ENCODE measurements at places on chromosomes 12 and 14.

DNA sequence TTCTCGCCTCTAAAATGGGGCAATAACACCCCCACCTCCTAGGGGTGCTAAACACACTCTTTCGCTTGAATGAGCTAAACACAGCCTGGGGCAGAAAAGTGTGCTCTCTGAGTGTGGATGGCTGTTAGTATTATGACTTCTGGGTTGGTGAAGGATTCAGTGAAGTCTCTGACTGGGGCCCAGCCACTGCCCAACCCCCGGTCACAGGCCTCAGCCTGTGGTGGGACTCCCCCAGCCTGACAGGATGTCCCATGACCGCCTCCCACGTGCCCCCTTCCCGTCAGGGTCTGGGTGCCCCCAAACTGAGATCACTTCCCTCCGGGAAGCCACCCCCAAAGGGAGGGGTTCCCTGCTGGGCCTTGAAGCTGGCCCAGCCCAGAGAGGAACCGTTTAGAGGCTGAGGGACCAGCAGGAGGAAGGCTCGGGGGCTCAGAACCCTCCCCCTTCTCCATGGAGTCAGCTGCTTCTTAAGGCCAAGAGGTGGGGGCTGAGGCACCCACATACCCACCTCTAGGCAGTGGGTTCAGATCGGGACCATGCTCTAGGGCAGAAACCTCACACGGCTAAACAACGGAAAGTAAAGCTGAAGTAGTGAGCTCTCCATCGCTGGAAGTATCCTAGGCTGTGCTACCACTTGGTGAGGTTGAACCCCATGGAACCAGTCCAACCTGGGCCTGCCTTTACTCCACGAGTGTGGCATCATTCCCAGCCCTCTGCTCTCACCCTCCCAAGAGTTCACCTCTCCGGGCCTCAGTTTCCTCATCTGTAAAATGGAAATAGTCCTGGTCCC, 13.8 kb downstream of the DTX1 start:
- DNase-seq = peak; percentile 69

- DNase-seq = peak; percentile 66
Measured at GRCh38 chr12:120006258-120006975, 17.4 kb downstream of the BICDL1 start.

DNA sequence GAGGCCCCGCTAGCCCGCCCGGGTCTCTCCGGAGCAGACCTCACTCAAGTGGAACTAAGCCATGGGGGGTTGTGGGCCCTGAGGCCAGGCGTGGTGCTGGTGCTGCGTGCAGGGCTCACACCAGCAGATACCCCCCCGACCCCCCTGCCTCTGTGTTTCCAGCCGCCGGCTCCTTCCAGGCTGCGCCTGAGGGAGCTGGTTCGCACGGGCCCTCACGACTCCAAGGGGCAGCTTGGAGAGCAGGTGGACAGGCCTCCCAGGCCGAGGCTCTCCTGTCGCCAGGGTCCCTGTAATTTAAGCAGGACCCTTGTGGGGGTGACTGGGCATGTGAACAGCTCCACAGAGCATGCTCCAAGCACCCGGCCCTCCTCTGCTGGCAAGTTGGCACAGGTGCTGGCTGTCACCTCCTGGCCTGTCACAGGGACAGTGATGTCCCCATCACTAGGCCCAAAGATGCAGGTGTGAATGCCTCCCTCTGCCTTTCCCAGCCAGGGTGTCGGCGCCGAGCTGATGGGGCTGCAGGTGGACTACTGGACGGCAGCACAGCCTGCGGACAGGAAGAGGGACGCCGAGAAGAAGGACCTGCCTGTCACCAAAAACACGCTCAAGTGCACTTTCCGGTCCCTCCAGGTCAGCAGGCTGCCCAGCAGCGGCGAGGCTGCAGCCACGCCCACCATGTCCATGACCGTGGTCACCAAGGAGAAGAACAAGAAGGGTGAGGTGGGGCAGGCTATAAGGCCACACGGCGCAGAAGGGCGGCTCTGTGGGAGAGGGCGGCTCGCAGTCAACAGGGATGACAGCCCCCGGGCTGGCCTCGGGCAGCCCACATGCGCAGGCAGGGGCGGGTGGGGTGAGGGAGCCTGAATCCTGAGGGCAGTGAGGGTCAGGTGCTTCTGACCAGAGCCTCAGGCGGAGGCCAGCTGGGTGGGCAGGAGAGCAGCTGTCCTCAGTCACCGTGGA, 5.9 kb upstream of the TEX22 start:
- no peak for DNase-seq

DNA sequence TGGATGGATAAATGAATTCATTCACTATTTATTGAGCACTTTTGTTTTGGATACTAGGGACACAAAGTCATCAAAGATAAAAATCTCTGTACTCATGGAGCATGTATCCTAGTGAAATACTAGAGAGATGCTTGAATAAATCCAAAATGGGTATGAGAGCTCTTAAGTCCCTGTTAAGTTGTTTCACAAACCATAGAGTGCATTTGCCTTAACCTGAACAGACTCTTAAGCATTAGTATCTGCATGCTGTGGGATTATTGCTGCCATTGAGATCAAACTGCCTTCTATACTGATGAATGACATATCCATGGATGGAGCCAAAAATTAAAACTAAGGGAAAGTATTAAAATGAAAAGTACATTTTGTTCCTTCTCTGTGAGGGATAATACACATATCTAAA, 206.5 kb upstream of the KRR1 start:
- no peak for DNase-seq

- DNase-seq = peak; percentile 31
Measured at GRCh38 chr12:31325524-31325875, 450 bp downstream of the SINHCAF start.

- no peak for DNase-seq
Measured at GRCh38 chr12:101924618-101925017, 47.2 kb downstream of the DRAM1 start.

DNA sequence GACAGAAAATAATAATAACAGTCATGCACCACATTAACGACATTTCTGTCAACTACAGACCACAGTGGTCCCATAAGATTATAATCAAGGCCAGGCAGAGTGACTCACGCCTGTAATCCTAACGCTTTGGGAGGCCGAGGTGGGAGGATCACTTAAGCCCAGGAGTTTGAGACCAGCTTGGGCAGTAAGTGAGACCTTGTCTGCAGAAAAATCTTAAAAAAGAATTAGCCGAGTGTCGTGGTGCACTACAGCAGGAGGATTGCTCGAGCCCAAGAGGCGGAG, 8.6 kb downstream of the NAB2 start:
- no peak for DNase-seq

DNA sequence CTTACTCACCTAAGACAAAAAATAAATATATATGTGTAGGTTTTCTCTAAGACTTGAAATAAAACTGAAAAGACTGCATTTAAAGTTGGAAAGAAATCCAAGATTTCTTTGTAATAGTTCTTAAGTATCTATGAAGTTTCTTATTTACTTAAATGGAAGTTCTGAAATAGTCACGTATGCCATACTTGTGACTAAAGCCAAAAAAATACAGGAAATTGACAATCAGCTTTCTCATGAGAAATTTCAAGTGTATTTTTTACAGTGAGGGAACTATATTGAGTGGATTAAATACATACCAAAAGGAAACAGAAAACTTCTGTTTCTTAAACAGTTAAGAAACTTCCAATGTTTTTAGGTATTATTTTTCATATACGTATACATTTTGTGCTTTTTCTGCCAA, 188.1 kb downstream of the DPY19L2 start:
- no peak for DNase-seq

DNA sequence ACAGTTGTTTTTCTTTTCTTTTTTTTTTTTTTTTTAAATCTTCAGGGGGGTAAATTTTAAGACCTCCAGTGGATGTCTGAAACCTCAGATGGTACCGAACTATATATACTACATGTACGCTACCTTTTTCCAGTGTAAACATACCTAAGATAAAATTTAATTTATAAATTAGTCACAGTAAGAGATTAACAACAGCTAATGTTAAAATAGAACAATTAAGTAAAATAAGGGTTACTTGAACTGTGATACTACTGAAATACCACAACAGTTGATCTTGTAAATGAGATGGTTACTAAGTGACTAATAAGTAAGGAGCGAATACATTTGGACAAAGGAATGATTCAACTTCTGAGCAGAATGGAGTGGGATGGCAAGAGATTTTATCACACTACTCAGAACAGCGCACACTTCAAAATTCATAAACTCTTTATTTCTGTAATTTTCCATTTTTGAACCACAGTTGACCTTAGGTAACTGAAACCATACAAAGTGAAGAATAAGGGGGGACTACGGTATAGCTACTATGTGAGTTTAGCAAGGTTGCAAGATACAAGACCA, 80.5 kb upstream of the PCED1B start:
- DNase-seq = no peak

GRCh38 chr14:76581592-76581991, 179.7 kb upstream of the VASH1 start:
- DNase-seq = no peak

GRCh38 chr12:12954356-12954755, 2.4 kb upstream of the GPRC5D start:
- DNase-seq = no peak

- DNase-seq = no peak
Measured at GRCh38 chr12:49976557-49976956, 3.8 kb downstream of the AQP6 start.

GRCh38 chr14:74893614-74894091, 11.9 kb downstream of the DLST start:
- DNase-seq = no peak

DNA sequence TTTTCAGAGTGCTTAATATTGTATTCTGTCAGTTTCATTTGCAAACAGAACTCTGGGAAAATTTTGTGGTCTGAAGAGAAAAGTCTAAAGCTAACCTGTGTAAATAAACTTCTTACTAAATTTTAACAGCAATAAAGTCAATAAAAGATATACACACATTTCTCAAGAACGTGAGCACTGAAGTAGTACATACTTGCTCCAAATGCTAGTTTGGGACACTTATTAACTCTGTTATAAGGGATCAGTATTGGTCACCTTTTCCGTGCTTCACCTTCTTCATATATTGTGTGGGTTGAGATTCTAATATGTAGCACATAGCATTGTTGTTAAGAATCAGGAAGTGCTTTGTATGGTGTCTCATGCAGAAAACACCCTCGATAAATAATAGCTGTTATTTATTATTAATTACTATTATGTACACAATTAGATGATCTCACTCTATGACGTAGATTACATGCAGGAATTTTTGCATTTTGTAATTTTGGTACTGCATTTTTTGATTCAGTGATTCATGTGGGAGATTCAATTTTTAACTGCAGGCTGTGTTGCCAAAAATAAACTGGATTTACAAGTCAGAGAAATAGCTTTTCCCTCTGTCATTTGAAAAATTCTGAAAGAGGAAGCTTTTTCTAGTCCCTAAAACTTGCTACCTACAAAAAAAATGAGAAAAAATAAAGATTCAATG, 300.9 kb downstream of the ACSS3 start:
- no peak for DNase-seq

DNA sequence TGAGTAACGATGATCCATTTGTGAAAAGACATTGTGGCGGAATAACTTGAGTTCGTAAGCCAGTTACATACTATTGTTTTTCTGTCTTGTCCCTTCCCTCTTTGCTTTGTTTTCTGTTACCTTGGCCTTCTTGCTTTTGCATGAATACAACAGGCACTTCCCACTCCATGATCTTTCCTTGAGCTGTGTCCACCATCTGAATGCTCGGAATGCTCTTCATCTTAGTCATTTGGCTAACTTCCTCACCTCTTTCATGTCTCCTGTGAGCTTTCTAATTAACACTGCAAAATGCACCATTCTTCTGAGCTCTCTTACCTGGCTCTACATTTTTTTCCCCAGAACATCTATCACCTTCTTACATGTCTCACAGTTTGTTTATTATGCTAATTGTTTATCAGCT, 10.0 kb downstream of the KNTC1 start:
- no peak for DNase-seq

DNA sequence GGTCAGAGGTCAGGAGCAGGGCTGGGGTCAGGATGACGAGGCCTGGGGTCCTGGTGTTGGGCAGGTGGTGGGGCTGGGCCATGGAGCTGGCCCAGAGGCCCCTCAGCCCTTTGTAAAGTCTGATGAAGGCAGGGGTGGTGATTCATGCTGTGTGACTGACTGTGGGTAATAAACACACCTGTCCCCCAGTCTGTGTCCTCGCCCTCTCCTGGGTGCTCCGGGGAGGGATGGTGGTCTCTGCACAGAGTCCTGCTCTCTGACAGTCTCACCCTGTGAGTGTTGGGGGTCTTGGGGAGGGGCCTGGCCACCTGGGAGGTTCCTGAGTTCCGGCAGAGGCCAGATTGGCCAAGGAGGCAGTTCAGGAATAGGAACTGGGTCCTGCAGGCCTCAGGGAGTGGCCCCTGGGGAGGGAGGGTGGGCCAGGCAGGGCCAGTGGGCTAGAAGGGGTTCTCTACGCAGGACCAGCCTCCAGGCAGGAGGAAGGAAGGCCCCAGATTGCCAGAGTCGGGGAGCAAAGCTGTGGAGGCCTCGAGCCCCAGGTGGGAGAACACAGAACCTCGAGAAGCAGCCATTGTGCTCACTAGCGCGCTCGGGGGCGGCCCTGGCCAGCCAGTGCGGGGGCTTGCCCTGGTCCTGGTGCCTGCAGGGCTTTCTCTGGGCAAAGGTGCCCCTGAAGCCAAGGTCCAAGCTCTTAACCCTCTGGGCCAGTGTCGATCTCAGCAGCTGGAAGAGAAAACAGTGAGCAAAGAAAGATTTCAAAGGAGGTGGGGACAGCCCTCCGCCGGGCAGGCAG, 14.4 kb downstream of the ACADS start:
- no peak for DNase-seq

GRCh38 chr12:91333966-91334365, 151.3 kb upstream of the DCN start:
- DNase-seq = no peak

GRCh38 chr12:28063355-28063880, 90.9 kb upstream of the PTHLH start:
- DNase-seq = no peak

DNA sequence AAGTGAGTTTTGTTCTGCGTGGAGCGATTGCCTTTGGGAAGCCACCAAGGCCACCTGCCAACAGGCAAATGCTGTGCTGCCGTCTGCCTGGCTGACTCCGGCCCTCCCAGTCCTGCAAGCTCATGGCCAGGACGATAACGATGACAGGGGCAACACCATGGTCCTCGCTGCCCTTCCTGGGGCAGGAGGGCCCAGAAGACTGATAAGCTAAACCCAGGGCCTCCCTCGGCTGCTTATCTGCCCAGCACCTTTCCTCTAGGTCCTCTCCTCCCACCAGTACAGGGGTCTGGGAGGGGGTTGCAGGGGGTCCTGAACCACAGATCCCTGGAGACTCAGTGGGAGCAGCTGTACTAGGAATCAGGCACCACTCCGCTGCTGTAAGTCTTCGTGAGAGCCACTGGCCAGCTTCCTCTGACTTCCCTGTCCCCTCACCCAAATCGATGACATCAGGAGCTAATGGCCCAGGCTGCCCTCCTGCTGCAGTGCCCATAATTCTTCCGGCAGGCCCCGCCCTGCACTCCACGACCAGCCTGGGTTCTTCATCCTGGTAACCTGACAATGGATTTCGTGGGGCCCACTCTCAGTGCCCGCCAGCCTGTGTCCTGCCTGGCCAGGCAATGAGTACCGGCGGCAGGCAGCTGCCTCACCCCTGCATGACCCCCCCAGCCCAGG, 5.1 kb downstream of the ANKRD9 start:
- no peak for DNase-seq

GRCh38 chr12:124464062-124464461, 103.3 kb downstream of the NCOR2 start:
- no peak for DNase-seq

All from stimulated activated CD4-positive, alpha-beta T cell treated with anti-CD3 and anti-CD28 coated beads, Interleukin-1b, Interleukin-23, amount 100 ng/mL, for 48 hours (primary cell).